ENCODE measurements at places on chromosomes 3 and 15. TPM values are rescaled to one million over a fixed set of nuclear protein-coding genes. Genes with fewer than 3 reads are reported as not detected.

The SAMMSON gene
- not detected for total RNA-seq

The NME9 gene
- not detected for total RNA-seq

The GUCA1C gene
- total RNA-seq, result not detected

The DCLK3 gene
- 1.4 TPM for total RNA-seq

The MESP1 gene
- not detected for total RNA-seq

The ST3GAL6 gene
- 6.4 TPM for total RNA-seq

The NDN gene
- total RNA-seq, result 34.8 TPM

The CELF6 gene
- 0.13 TPM for total RNA-seq

The GOLGA8Q gene
- not detected for total RNA-seq

The MUC20 gene
- total RNA-seq, result 0.33 TPM
